ENCODE measurements at places on chromosomes 1 and 21.

- no peak overlapping the region for H3K27ac ChIP-seq
- no peak for DNase-seq
- no peaks in the 10 kb centered on the region for H3K4me1 ChIP-seq
- H3K27me3 ChIP-seq = no peaks in the 10 kb centered on the region
Observed at GRCh38 chr1:192749349-192749748, 59.5 kb upstream of the RGS2 start.

DNA sequence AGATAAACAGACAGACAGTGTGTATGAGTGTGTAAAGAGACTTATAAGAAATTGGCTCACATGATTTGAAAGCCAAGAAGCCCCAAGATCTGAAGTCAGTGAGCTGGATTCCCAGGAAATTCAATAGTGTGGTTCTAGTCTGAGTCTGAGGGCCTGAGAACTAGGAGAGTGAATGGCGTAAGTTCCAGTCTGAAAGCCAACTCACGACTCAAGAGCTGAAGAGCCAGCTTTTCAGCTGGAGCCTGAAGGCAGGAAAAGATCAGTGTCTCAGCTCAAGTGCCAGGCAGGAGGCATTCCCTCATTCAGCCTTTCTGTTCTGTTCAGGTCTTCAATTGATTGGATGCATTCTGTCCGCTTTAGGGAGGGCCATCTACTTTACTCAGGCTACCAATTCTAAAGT is 257.2 kb downstream of the PLPP3 start:
- no peak overlapping the region for H3K27ac ChIP-seq
- H3K27me3 ChIP-seq = no peaks in the 10 kb centered on the region
- no peak overlapping the region for H3K4me3 ChIP-seq

DNA sequence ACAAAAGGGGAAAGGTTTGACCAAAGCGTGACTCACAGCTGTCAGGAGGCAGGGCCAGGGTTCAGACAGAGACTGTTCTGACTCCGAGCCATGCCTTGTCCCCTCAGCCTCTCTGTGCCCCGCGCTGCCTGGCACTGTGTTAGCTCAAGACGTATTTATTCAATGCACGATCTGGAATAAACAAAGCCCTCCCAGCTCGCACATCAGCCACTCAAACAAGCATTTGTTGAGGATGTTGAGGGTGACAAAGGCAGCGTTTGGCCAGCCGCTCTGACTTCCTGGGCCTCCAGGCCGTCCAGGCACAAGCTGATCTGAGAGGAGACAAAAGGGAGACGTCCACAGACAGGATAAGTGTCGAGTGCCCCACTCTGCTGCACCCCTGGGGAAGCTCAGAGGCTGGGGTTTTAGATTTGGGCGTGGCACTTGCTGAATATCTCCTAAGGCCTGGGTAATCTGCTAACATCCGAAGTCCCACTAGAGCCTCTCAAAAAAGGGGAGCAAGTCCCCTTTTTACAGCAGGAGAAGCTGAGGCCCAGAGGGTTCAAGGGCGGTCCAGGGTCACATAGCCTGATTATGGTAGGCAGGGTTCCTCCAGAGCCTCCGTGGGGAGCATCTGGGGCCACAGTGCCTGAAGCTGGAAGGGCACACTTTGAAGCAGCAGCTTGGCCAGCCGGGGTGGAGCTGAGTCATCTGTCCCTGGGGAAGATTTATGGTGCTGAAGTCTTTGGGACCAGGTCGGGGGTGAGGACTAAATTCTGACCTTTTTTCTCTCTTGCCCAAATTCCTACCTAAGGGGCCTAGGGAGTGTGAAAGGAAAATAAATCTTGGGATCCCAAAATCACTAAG is 95.9 kb downstream of the SPSB1 start:
- DNase-seq = no peak
- H3K27me3 ChIP-seq = peaks cover 48% of the 10 kb centered on the region
- no peak overlapping the region for H3K27ac ChIP-seq
- no peak overlapping the region for H3K4me3 ChIP-seq
- no peaks in the 10 kb centered on the region for H3K36me3 ChIP-seq

DNA sequence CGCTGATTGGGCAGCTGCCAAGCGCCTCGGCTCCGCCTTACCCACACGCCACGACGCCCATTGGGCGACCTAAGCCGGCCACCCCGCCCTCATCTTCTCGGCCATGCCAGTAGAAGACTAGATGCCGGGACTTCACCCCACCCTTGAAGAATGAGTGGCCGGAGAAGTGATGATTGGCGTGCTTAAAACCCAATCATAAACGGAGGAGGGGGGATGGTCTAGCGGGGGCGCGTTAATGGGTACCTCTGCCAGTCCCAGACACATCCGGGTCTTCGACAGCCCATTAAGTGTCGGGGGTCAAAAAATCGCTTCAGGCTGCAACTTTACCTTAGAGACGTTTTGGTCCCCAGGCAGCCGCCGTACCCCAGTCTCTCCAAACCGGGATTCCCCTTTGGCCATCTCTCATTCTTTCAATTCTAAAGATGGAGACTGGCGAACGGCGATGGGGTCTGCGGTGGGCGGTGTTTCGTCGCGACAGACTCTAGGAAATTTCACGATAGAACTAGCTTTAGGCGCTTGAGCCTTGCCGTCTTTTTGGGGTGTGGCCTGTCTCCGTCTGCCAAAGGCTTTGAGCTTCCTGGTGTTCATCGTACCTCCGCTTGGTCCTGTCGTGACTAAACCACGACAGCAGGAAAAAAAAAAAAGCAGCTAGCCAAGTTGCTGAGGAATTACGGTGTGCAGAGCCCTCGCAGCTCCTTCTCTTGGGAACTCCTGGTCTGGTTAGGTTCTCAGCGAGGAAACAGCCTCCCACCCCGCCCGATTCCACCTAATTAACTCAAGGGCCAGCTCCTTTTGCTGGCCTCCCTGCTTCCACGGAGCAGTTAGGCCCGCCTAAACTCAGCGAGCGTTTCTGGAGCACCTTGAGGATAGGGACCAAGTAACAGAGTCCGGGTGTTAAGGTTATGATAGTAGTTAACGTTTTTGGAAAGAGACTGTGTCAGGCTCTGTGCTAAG is at the start of gene GATAD2B:
TSS of gene GATAD2B (minus strand) at position 1 of the 954 bp plus-strand sequence. CDS start 94,625 bp downstream, outside the sequence.
- H3K36me3 ChIP-seq = no peaks in the 10 kb centered on the region
- no peaks in the 10 kb centered on the region for H3K27me3 ChIP-seq
- H3K4me3 ChIP-seq = peak within 1 kb of the TSS; percentile 80
- H3K4me1 ChIP-seq = peaks cover 37% of the 10 kb centered on the region
- peak; percentile 99 for DNase-seq
- peak within 1 kb of the TSS; percentile 83 for H3K27ac ChIP-seq

DNA sequence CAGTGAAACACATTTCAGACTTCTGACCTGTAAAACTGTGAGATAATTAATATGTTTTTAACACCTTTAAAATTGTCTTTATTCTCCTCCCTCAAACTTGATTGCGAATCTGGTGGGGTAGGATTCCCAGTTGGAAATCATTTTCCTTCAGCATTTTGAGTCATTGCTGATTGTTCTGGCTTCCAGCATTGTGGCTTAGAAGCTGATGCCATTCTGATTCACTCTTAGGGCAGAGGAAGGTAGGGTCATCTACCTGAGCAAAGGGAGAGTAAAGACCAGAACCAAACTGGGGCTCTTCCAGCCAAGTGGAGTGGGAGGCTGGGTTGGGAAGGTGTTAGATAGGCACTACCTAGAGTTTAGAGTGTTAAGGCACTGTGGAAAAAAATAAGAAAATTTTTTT is 61.2 kb downstream of the MPZL1 start:
- no peak overlapping the region for H3K4me3 ChIP-seq
- H3K36me3 ChIP-seq = peaks cover 11% of the 10 kb centered on the region
- H3K27me3 ChIP-seq = no peaks in the 10 kb centered on the region
- no peaks in the 10 kb centered on the region for H3K4me1 ChIP-seq
- DNase-seq = no peak

GRCh38 chr1:150708595-150708994 is 11.6 kb upstream of the GOLPH3L start:
- H3K4me3 ChIP-seq = no peak overlapping the region
- no peaks in the 10 kb centered on the region for H3K36me3 ChIP-seq
- DNase-seq = no peak
- H3K27me3 ChIP-seq = no peaks in the 10 kb centered on the region
- H3K27ac ChIP-seq = no peak overlapping the region

Data from HepG2 (cell line).